ENCODE measurements at places on chromosomes 7 and 10. TPM values are rescaled to one million over a fixed set of nuclear protein-coding genes. Genes with fewer than 3 reads are reported as not detected.

ZNF248 gene
- total RNA-seq = 0.89 TPM

RBM33 gene
- total RNA-seq = 50.5 TPM

LIPK gene
- not detected for total RNA-seq

TEX36 gene
- total RNA-seq = not detected

NKX1-2 gene
- 0.07 TPM for total RNA-seq

TAS2R4 gene
- total RNA-seq = 1.1 TPM

SLC26A5 gene
- total RNA-seq = not detected

LRRTM3 gene
- total RNA-seq = 0.09 TPM

FIGNL1 gene
- total RNA-seq = 10.0 TPM

PRRT4 gene
- 0.62 TPM for total RNA-seq

NUTM2A gene
- 1.2 TPM for total RNA-seq

IL2RA gene
- not detected for total RNA-seq

CPA2 gene
- total RNA-seq = not detected

OR13A1 gene
- not detected for total RNA-seq

WIPF3 gene
- total RNA-seq = 1.0 TPM

AGAP5 gene
- 5.1 TPM for total RNA-seq

GRCh38 chr7:118844748-118845147 lies 620.2 kb downstream of the ANKRD7 start:
- DNase-seq = no peak
- H3K27ac ChIP-seq = no peak overlapping the region

GRCh38 chr10:127940866-127941640 lies 34.1 kb downstream of the PTPRE start:
- H3K36me3 ChIP-seq = no peaks in the 10 kb centered on the region
- DNase-seq = no peak
- no peak overlapping the region for H3K27ac ChIP-seq
- H3K4me3 ChIP-seq = no peak overlapping the region

DNA sequence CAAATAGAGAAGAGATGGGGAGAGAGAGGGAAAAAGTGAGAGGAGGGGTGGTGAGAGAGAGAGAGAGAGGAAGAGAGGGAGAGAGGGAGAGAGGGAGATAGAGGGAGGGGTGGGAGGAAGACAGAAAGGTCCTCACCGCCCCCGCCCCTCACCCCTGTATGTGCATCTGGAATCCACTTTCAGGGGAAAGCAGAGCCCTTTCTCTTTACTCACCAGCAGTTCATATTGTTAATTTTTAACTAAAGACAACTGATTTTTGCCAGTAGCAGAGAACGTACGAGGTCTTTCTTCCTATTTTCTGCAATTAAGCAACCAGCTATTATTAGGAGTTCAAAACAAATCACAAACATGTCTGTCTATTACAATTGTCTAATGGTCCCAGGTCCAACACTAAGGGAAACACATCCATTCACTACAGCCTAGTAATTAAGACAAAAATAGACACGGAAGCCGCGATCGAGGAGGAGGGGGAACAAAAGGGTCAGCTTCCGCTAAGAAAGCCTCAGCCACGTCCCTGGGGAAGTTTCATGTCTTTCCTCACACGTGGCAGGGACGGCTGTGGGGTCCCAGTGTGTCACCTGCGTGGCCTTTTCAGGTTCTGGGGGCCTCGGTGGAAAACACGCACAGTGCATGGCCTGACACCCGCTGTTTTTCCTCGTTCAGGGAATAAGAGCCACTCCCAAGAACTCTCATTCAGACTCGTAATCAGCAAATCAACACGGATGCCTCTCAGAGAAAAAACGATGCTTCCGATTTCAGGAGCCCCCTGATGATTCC lies 572.0 kb downstream of the PTPRN2 start:
- DNase-seq = no peak
- no peak overlapping the region for H3K27ac ChIP-seq
- no peak overlapping the region for H3K4me3 ChIP-seq
- no peaks in the 10 kb centered on the region for H3K4me1 ChIP-seq
- H3K27me3 ChIP-seq = peaks cover 3% of the 10 kb centered on the region

DNA sequence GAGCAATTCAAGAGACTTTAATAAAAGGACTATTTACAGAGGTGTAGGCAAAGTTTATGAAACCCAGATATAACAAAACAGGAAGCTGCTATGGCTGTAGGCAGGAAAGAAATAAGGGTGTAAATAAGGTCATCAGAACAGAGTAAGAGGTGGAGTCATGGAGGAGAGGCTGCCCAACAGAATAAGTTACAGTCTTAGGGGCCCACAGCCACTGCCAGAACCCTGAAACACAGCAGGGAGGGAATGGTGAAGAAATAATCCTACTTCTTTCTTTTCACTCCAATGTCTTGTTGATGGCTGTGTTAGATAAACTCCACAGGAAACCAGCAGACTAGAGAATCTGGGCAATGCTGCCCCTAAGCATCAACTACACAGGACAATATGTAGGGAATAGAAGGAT lies 155.8 kb upstream of the TAC1 start:
- H3K27ac ChIP-seq = no peak overlapping the region
- H3K4me3 ChIP-seq = no peak overlapping the region

DNA sequence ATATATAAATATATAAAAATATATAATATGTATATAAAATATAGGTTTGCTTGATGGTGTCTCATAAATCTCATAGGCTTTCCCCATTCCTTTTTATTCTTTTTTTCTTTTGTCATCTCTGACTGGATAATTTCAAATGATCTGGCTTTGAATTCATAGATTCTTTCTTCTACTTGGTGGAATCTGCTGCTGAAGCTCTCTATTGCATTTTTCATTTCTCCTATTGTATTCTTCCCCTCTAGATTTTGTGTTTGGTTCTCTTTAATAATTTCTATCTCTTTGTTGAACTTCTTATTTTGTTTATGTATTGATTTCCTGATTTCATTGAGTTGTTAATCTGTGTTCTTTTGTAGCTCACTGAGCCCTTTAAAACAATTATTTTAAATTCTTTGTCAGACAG lies 629.4 kb downstream of the GALNT17 start:
- no peak overlapping the region for H3K27ac ChIP-seq
- no peak overlapping the region for H3K4me3 ChIP-seq
- no peaks in the 10 kb centered on the region for H3K36me3 ChIP-seq
- H3K4me1 ChIP-seq = no peaks in the 10 kb centered on the region

DNA sequence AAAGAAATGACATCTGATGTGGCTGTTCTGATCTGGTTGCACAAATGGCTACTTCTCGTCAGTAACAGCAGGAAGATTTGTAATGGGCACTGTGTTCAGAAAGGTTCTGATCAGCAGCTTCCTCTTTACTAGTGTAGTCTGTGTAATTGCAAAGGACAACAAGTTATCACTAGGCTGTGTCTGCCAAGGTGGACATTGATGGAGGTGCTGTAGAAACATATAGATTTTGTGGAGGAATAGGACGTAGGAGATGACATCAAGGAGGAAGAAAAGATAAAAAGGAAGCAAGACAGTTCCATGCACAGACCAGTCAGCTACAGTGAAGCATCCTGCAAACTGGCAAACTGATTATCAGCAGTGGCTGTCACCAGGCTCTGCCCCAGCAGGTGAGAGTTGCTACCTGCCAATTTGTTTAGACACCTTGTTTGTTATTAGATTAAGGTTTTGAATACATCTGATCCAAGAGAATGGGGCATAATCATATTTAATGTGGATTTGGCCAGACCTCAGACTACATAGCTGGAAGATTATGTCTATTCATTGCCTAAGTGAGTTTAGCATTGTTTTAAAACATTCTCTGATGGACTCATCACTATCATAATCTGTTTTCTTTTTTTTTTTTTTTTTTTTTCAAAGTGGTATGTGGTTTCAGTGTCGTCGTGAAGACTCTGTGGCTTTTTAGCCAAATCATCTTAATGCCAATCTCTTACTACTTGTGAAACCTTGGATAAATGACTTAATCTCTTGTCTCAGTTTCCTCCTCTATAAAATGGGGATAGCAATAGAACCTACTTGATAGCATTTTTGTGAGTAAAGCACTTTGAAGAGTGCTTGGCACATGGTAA lies 417.9 kb upstream of the LRGUK start:
- H3K4me1 ChIP-seq = peaks cover 19% of the 10 kb centered on the region
- no peak for DNase-seq
- no peak overlapping the region for H3K4me3 ChIP-seq
- no peaks in the 10 kb centered on the region for H3K36me3 ChIP-seq
- H3K27me3 ChIP-seq = no peaks in the 10 kb centered on the region

DNA sequence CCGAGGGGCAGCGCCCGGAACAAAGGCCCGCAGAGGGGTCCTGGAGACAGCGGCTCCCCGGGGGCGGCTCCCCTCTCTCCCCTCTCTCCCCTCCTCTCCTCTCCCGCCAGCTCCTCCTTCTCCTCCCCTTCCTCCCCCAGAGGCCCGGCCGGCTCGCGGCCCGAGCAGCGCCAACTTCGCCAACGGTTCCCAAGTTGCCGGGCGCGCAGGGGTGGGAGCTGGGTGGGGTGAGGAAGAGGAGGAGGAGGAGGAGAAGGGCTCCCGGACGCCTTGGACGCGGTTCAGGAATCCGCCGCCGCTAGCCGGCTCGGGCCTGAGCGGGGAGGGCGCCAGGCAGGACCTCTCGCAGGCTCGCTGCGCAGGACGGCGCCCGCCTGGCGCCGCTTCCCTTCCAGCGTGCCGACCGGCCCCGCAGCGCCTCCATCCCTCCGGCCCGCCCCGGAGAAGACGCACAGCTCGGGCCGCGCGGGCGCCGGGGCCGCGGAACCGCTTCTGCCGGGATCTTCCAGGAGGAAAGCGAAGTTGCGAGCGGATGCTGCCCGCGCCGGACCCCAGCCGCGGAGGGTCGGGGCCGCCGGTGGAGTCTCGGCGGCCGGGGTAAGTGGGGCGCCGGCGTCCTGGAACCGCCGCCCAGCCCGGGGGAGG lies at the start of gene CHST3:
Gene CHST3 (plus strand): TSS at position 298 of the 645 bp plus-strand sequence. CDS start 41,448 bp downstream, outside the sequence.
- H3K4me3 ChIP-seq = peak within 1 kb of the TSS; percentile 87
- DNase-seq = peak; percentile 50
- H3K27ac ChIP-seq = peak within 1 kb of the TSS; percentile 61
- no peaks in the 10 kb centered on the region for H3K27me3 ChIP-seq

DNA sequence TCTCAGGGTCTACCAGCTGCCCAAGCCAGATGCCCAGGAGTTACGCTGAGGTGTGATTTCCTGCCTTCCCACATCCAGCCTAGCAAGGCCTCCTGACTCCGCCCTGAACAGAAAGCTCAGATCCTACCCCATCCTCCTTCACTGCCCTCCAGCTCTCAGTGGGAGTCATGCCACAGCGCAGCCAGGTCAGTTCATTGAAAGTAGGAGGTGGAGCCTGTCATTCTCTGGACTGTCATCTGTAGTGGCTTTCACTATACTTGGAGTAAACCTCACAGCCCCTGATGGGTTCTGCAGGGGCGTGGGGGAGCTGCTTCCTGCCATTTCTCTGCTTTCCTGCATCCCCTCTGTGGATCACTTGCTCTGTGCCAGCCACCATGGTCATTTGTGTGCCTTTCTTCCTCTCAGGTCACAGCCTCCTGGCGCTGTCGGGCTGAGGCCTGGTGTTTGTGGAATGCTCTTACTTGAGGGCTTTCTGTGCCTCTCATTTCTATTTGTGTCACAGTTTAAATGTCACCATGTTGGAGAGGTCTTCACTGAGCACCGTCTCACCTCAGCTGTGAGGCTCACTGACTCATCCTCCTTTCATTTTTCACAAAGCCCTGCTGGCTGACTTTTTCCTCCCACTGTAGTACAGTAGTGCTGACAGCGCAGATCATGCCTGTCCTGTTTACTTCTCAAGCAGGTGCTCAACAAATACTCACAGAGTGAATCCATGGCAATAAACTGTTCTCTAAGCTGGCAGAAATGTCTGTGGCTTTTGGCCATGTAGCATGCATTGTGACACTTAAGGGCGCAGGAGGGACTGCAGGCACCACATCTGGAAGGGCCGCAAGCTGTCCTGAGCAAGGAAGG lies 61.0 kb upstream of the TMEM248 start:
- no peak overlapping the region for H3K27ac ChIP-seq
- no peak overlapping the region for H3K4me3 ChIP-seq
- no peaks in the 10 kb centered on the region for H3K4me1 ChIP-seq
- no peaks in the 10 kb centered on the region for H3K27me3 ChIP-seq
- no peak for DNase-seq
- H3K36me3 ChIP-seq = no peaks in the 10 kb centered on the region

- H3K27me3 ChIP-seq = peaks cover 20% of the 10 kb centered on the region
- no peaks in the 10 kb centered on the region for H3K4me1 ChIP-seq
- no peak overlapping the region for H3K27ac ChIP-seq
- no peak overlapping the region for H3K4me3 ChIP-seq
- DNase-seq = peak; percentile 39
Observed at GRCh38 chr10:11678074-11678793, 63.9 kb upstream of the ECHDC3 start.

DNA sequence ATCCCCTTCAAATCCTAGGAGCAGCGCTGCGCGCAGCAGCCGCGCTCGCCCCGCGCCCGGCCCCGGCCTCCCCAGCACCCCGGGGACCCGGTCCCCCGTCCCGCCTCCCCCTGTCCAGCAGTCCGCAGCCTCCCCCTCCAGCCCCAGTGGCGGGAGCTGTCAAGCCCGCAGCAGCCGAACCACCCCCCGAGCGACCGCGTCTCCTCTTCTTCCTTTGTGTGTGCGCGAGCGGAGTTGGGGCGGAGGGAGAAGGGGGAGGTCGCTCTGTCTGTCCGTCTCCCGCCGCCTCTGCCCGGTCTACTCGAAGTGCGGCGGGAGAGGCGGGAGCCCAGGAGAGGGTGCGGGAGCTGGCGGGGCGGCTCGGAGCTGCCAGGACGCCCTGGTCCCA lies 375 bp upstream of the CHN2 start:
- H3K36me3 ChIP-seq = no peaks in the 10 kb centered on the region
- no peak for DNase-seq
- peaks cover 64% of the 10 kb centered on the region for H3K27me3 ChIP-seq
- no peak overlapping the region for H3K27ac ChIP-seq
- peak overlapping the region; percentile 60 for H3K4me3 ChIP-seq
- peaks cover 3% of the 10 kb centered on the region for H3K4me1 ChIP-seq

- peaks cover 10% of the 10 kb centered on the region for H3K4me1 ChIP-seq
- H3K36me3 ChIP-seq = peaks cover 26% of the 10 kb centered on the region
- H3K27me3 ChIP-seq = no peaks in the 10 kb centered on the region
- H3K27ac ChIP-seq = no peak overlapping the region
Observed at GRCh38 chr10:33314811-33315561, 19.5 kb downstream of the NRP1 start.

DNA sequence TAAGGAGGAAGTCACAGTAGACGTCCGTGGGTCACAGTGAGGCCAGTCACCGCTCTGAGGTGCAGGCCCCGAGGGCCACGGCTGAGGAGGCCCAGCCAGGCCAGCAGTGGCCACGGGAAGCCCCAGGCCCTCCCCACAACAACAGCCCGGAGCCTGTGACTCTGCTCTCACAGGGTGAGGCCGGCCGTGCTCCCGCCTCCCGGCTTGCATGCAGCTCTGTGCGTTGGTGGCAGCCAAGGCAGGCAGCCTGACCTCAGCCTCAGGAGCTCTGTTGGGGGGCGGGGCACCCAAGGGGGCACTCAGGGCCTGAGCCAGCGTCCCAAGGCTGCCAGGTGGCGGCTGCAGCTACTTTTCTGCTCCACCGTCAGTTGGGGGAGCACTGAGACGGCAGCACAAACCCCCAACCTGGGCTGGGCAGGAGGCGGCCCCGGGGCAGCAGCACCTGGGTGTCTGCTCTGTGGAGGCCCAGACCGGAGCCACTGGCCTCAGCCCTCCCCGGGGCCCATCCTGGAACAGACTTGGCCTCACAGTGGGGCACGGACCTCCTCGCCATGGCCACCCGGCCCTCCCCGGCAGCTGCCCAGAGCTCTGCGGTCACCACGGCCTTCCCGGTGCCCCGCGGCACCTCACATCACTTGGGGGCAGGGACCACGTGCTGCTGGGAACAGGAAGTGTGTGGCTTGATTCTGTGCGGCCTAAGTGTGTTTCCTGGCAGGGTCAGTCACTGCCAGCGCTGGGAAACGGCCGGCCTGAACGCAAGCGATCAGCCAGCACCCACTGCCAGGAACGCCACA lies 13.3 kb downstream of the CYP2W1 start:
- H3K4me1 ChIP-seq = peaks cover 3% of the 10 kb centered on the region
- H3K27me3 ChIP-seq = no peaks in the 10 kb centered on the region
- no peak overlapping the region for H3K4me3 ChIP-seq
- no peak overlapping the region for H3K27ac ChIP-seq
- H3K36me3 ChIP-seq = no peaks in the 10 kb centered on the region

Data from astrocyte (in vitro differentiated cells and primary cell).